ENCODE measurements at places on chromosomes 7 and 10.

GRCh38 chr7:128093614-128094570, 62.7 kb upstream of the LRRC4 start:
- DNase-seq, result no peak

DNA sequence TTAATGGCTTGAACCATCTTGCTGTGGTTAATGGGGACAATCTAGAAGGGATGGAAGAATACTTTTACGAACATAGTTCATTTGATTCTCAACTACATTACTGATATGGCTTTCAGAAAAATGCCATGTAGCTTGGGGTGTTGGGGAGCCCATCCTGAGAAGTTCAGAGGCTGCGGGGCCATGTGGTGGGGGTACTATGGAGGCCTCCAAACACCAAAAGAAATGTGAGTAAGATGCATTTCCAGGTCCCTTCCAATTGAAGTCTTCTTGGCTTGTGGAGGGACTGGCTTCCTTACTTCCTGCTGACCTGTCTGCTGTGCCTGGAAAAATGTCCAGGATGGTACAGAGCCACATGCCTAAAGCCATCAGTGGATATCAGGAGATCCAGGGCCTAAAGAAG, 1.6 kb upstream of the MBL2 start:
- DNase-seq, result no peak

DNA sequence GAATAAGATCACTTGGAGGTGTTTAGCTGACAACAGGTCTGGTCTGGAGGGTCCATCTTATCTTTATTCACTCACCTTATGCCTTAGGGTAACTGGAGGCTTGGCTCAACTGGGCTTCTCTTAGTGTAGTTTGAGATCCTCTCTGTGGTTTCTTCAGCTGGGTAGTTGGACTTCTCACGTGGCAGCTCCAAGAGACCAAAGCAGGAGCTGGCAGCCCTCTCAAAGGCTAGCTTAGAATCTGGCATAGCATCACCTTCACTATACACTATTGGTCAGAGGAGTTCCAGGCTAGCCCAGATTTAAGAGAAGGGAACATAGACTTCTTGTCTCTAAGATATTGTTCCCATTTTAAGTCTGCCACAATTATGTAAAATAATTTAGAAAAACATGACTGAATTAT, 16.4 kb downstream of the ADK start:
- no peak for DNase-seq

- no peak for DNase-seq
Measured at GRCh38 chr10:117412469-117413010, 37.3 kb upstream of the PDZD8 start.

DNA sequence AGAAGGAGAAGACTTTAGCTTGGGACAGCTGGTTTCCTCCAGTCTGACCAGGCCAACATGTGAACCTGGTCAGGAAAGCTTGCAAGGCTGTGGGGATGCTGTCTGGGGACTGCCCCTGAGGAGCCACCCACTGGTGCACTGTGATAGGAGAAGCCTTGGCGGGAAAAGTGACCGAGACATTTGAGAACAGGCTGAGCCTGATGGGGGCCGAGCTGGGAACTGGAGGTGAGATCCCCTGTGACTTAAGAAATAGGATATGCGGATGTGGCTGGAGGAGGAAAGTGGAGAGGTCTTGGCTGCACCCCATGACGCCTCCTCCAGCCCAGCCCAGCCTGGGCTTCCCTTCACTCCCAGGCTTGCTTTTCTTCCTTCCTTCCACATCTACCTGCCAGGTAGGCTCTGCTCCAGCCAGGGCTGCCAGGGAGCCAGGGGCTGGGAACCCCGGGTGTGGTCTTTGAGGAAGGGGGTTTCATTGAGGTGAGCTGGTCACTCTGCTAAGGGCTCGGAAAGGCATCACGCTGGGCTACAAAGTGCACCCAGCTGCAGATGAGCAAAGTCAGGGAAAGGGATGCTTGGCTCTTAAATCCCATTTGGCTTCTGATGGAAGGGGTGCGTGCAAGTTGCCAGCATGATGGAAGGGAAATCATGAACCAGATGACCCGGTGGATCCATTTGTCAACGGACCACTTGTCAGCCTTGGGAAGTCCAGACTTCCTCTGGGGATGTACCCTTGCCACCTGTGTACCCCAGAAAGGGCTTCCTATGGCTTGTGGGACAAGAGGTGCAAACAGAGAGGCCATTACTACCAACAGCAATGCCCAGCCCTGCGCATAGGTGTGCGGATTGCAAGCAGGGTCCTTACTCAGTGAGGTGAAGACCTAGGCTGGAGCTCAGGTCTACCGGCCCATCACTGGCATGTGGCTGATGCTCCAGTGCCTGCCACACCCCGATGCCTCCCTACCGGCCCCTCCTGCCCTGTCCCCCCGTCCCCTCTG, 66.3 kb downstream of the C10orf143 start:
- DNase-seq, result no peak

DNA sequence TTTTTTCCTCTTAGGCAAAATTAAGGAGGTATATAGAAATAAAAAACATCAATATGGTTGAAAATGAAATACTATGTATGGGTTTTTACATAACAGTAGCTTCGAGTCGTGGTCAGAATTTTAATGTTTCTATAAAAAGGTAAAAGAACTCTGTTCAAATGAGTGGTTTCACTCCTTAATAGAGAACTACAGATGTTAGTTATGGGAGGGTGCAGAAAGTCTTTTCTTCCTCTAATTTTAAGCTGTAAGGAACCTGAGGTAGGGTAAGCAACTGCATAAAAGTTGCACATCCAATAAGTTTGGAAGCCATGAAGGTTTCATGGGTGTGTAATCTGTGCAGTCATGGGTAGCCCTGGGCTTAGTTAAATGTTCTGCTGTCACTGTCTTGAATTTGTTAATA, 141.3 kb downstream of the SUGCT start:
- no peak for DNase-seq

DNA sequence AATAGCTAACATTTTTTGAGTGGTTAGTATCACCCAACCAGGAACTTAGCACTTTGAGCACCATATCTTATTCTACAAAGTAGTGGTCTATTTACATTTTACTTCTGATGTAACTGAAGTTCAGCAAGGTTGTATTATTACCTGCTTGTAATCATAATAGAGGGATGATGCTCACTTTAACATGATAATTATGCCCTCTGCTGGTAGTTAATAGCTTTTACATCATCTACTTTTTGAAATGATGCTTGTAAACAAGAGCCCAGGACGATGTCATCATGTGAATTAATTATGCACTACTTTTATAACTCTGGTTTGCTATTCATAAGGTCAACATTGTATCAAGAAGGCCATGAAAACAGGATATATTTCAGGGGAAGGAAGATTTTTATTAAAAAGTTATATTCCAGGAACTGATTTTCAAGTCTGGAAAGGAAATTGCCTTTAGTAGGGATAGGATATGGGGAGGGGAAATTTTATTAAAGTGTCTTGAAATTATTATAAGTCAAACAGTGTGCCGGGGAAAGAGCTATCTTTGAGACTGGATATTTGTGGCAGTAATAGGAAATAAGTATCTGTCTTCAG, 80.3 kb upstream of the SCIN start:
- peak; percentile 41 for DNase-seq

DNA sequence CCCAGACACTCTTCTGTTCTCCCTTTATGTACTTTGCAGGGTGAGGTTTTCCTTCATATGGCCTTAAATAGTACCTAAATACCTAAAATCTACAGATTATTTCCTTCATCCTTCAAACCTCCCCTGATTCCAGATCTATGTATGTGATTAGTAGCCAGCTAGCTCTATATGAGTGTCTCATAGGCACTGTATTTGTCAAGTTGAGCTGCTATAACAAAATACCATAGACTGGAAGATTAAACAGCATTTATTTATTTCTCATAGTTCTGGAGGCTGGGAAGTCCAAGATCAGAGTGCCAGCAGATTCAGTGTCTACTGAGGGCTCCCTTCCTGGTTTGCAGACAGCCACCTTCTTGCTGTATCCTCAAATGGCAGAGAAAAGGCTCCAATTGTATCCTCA, 60.6 kb upstream of the MSRB2 start:
- DNase-seq, result no peak

- DNase-seq, result no peak
Measured at GRCh38 chr7:146054909-146055308, 61.7 kb upstream of the CNTNAP2 start.

DNA sequence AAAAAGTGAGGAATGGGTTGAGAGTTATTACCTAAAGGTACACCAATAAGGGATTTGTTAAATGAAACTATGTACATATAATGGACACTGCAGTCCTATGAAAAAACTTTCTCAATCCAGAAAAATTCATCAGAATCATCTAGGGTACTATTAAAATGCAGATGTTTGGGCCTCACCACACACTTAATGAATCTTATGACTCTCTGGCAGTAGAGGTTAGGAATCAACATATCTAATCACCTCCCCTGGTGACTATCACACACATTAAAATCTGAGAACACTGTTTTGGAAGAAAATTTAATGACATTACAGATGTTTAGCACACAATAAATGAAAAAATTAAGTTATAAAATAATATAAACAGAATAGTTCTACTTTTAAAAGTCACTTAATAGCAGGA, 32.1 kb downstream of the BAZ1B start:
- DNase-seq, result no peak

- peak; percentile 20 for DNase-seq
Measured at GRCh38 chr10:121648493-121648892, 50.2 kb upstream of the FGFR2 start.

GRCh38 chr7:34837316-34837715, 179.3 kb downstream of the NPSR1 start:
- DNase-seq, result no peak

GRCh38 chr7:151767557-151767956, 109.4 kb downstream of the PRKAG2 start:
- no peak for DNase-seq

GRCh38 chr7:135991322-135991721, 14.2 kb upstream of the MTPN start:
- no peak for DNase-seq

DNA sequence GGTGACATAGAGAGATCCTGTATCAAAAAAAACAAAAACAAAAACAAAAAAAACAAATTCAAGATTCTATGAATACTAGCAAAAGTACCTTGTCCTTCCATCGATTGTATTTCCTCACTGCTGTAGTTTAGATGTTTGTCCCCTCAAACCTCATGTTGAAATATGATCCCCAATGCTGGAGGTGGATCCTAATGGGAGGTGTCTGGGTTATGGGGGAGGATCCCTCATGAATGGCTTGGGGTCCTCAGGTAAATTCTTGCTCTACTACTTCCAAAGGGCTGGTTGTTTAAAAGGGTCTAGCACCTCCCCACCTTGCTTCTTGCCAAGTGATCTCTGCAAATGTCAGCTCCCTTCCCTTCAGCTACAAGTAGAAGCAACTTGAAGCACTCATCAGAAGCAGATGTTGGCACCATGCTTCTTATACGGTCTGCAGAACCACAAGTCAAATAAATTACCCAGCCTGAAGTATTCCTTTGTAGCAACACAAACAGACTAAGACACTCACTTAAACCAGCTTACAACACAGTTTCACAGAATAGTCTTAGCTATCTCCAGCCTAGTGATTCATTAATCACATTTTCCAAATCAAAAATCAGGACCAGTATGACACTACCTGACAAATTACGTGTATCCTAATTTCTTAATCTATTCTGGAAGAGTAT, 20.7 kb downstream of the ABI1 start:
- DNase-seq, result no peak

GRCh38 chr10:110433740-110434139, 64.0 kb upstream of the DUSP5 start:
- no peak for DNase-seq

GRCh38 chr10:70832852-70833528, 17.2 kb downstream of the SGPL1 start:
- DNase-seq, result no peak

GRCh38 chr7:132243463-132243862, 332.8 kb downstream of the PLXNA4 start:
- DNase-seq, result no peak

DNA sequence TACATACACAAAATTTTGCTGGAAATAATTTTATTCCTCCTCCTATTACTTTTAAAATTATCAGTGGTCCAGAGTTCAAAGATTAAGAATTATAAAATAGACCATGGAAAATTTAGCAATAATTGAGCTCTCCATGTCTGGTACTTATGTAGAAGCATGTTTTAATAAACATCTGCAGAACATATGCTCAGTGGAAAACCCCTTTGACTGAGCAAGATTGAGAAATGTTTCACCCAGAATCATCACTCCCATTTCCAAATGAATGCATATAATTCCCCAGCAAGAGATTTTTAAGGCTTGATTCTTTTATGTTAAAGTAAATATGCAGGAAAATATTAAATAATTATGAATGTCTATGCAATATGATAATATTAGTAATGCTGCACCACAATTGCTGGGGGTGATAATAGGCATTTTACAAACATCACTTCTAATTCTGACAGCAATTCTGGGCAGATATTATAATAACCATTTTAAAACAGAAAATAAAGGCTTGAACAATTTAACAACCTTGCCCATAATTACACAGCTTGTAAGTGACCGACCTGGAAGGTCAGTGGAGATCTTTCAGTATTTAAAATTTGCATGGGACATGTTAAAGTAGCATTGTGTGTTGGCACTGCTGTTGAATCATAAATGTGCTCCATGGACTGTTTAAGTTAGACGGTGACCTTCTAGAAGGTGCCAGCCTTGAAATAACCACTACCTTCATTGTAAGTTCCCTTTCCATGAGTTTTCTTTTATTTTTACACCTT, 45.6 kb upstream of the TES start:
- DNase-seq, result no peak

- no peak for DNase-seq
Measured at GRCh38 chr7:1787241-1787640, 117.2 kb downstream of the ELFN1 start.

GRCh38 chr7:50397320-50397970, 52.7 kb downstream of the FIGNL1 start:
- no peak for DNase-seq

- no peak for DNase-seq
Measured at GRCh38 chr7:84364708-84365107, 170.1 kb upstream of the SEMA3A start.

DNA sequence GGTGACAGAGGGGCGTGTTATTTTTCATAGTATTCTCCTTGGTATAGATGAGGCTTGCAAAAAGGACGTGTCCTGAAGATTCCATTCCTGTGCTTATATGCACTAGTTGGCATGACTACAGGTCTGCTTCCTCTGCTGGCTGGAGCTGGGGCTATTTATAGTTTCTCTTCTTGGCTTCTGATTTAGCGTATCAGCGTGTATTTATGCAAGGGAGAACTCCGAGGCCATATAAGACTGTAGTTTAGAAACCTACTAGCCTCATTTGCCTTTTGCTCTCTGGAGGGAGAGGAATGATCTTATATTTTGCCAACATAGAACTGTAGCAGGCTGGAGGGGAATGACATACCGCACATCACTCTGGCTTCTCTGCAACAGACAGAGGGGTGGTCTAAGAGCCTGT, 39.7 kb downstream of the CACNB2 start:
- DNase-seq, result no peak

DNA sequence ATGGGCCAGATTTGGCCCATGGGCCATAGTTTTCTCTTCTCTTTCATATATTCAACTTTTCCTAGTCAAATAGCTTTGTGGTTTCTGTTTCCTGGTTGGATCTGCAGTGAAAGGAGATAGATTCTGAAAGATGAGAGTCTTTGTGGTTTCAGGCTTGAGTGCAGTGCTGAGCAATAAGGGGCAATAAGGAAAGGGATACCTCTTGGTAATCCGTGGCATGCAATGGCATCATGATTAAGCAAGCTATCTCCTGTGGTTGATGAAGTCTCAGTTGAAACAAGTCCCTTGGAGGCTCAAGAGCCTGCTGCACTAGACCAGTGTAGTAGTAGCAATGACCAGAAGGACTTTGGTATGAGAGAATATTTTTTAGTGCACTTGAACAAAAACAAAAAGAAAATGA, 187.7 kb upstream of the CNTNAP2 start:
- DNase-seq, result no peak

GRCh38 chr7:138254444-138254843, 178.2 kb downstream of the AKR1D1 start:
- DNase-seq, result no peak

GRCh38 chr10:14325325-14325955, 5.3 kb downstream of the FRMD4A start:
- no peak for DNase-seq

Measured in midbrain (tissue), 1 donor.